Dermis microvascular lymphatic vessel endothelial cell (primary cell): ENCODE measurements at places on chromosomes 7 and 10.

DNA sequence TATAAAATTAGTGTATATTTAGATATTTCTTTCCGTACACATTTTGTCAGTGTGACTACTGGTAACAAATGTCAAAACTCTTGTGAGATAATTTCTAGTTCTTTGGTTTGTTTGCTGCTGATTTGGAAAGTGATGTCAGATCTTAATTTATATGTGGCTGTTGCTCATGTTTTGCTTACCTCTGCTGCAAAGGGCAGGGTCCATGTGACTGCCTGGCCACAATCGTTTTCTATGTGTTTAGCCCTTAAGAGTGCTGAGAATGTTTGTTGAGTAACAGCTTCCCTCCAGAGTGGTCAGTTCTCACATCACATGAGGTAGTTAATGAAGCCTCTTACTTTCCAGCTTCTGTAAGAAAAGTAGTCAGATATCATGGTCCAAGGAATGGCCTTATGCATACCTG lies 4.2 kb downstream of the NRBF2 start:
- DNase-seq = no peak

GRCh38 chr7:150959739-150960734 lies 18.1 kb downstream of the KCNH2 start:
- DNase-seq = peak; percentile 19

DNA sequence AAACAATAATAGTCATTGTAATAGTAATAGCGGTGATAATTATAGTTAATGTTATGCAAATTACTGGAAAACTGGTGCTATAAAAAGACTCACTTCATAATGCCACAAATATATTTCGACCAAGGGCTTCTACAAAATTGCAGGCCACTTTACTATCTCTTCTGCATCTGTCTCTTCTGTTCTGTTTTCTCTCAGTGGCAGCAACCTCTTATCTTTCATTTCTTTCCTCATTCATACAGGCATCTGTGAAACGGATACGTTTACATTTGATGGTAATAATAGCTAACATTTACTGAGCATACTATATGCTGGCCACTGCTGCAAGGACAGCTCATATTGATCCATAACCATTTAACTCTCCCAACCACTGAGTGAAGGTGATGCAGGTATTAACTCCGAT lies 537.4 kb upstream of the PFKP start:
- no peak for DNase-seq

- no peak for DNase-seq
Observed at GRCh38 chr7:45417268-45417667, 156.9 kb upstream of the ADCY1 start.

- DNase-seq = peak; percentile 29
Observed at GRCh38 chr10:59991661-59992060, 85.3 kb upstream of the CCDC6 start.

DNA sequence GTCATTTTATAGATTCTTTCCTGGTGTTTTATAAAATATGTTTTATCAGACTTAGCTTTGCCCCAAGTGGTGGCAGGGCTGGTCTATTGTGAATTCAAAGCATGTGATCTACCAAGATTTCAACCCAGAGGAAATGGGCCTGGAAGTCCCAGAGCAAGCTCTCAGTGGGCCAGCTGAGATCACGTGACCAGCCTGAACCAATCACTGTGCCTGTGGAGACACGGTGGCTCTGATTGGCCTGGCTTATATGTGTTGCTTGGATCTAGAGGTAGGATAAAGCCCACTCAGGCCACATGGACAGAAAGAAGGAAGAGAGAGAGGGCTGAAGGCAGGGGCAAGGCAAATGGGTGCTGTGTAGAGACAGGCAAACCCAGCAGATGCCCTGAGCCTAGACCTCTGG lies 65.5 kb upstream of the GATA3 start:
- DNase-seq = no peak

- no peak for DNase-seq
Observed at GRCh38 chr7:93828260-93828659, 62.3 kb downstream of the TFPI2 start.

GRCh38 chr10:24664991-24665390 lies 58.7 kb downstream of the ARHGAP21 start:
- no peak for DNase-seq

DNA sequence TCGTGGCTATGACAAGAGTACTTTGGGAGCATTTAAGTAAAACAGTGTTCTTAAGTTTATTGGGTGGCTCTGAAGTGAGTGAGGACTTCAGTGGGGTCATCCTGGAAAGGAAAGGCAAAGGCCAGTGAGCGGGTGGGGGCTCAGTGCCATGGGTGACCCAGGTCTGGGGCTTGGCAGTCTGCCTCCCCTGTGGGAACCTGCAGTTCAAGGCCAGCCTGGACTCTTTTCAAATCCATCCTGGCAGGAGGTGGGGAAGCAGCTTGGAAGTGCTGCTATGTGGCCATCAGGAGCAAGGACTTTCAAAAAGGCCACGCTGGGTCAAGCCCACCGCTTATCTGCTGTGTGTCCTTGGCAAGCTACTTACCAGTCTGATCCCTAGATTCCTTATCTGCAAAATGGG lies 148.9 kb upstream of the NPS start:
- no peak for DNase-seq

GRCh38 chr10:79995979-79996634 lies 47.2 kb upstream of the SFTPD start:
- DNase-seq = no peak
